T follicular helper cell (primary cell): ENCODE measurements at places on chromosomes 2 and 18.

DNA sequence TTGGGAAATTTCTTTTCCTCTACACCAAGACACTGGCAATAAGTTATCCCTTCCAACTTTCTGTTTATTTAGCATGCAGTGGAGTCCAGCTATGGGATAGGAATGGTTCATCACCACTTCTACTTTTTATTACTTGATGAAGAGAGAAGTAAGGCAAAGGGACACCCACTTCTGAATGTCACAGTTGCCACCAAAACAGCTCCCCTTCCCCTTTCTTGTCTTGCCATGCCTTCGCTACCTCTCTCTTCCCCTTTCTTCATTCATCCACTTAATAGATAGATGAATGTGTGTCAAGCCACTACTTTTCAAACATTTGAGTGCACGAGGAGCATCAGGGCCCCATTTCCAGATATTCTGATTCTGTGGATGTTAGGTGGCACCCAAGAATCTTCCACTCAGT lies 59.6 kb downstream of the KCTD18 start:
- DNase-seq, result no peak

GRCh38 chr18:46433121-46433826 lies 223.7 kb downstream of the LOXHD1 start:
- no peak for DNase-seq

DNA sequence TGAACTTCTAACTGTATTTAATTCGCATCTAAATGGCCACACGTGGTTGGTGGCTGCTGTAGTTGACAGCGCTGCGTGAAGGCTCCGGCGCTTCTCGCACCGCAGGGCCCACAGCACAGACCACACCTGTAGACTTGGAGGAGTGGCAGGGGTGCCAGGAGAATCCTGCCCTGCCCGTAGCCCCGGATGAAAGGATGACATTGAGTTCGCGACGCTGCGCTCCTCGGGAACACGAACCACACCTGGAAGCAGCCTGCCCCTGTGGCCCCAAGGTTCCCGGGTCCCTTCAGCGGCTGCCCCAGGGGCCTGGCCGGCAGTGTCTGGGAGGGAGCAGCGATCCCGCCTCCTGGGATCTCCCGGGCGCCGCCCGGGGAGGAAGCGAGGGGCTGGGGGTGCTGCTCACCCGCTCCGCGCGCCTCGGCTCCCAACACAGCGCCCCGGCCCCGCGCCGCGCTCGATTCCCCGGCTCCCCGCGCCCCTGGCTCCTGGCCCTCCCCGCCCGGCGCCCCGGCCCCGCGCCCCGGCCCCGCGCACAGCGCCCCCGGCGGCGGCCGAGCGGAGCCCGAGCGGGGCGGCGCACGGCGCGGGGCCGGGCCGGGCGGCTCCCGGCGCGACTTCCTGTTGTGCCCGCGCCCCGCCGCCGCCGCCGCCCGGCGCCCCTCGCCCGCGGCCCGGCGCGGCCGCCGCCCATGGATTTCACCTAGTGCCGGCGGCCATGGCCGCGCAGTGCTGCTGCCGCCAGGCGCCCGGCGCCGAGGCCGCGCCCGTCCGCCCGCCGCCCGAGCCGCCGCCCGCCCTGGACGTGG lies at the start of gene RNPEPL1:
TSS of gene RNPEPL1 (plus strand) at position 613 of the 806 bp plus-strand sequence. CDS start at position 716, 103 bp downstream.
- DNase-seq, result peak; percentile 40

- no peak for DNase-seq
These were observed at the start of gene OTOF for GRCh38 chr2:26477911-26478253. OTOF (minus strand) TSS chr2:26478124.

DNA sequence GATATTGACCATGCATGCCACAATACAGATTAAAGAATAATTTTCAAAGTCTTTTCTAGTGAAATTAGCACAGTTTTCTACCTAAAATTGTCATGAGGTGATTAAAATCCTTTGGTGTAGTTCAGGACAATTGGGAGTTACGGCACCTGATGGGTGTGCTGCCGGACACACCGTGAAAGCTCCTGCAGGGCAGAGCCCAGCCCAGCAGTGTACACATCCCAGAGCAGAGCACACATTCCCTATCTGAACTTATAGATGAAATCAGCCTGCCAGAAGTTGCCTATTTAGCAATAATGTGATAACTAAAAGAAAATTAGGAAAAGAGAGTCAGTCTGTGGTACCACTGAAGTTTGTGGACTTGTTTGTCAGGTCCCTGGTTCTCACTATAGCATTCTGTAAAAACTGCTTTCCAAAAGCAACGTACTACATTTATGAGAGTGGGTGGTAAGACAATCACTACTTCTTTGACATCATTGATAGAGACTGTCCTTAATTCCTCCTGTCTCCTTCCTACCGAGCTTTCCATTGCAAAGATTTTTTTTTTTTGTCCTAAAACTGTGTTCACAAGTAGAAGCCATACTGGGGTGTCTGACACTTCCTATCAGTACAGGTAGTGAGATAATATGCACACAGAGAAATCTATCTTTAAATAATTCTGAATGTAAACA lies 3.4 kb downstream of the CYTIP start:
- DNase-seq, result no peak

- DNase-seq, result no peak
These were observed 4.9 kb downstream of the NEMP2 start for GRCh38 chr2:190529486-190530247.

- no peak for DNase-seq
These were observed 238.2 kb downstream of the GCA start for GRCh38 chr2:162581959-162582798.

DNA sequence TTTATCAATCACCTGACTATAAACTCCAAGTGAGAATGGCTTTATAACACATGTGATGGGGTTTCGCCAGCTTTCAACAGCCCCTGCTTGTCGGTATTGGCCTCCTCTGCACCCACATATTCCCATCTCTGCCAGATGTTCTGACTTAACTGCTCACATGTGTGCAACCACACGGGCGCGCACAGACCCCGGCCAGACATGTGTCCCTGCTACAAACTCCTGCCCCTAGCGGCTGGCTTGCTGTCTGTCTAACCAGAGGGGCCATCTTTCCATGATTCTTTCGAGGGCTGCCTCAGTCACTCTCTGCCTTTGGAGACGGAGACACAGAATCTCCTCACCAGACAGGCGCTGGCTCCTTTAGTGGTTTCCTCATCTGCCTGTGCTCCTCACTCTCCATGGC lies 15.3 kb downstream of the STON1 start:
- no peak for DNase-seq

DNA sequence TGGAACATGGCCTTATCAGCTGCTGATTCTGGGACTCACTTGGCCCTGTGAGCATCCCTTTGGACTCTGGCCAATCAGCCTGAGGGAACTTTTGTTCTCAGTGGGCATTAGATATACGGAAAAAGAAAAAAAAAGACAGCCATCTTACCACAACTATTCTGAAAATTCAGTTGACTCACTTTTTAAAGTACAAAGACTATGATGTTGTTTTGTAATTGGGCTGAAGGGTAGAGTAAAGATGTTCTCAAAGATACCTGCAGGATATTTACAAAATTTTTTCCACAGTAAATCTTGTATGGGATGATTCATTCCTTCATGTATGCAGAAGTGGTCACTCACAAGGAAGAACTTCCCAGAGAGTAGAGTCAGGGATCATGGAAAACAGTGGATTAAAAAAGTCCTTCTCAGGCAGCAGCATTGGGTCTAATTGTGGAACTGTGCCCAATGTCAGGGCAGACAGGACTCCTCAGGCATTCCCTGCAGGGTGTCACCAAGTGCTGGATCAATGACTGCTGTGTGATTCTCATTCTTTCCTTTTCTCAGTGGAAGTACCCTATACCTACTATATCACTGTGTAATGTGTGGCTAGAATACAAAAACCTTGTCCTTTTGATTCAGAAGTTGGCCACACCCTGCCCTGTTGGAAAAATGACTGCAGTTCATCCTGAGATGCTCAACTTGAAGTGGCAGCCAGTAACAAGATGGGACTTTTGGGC lies 35.4 kb downstream of the SULT1C4 start:
- no peak for DNase-seq

DNA sequence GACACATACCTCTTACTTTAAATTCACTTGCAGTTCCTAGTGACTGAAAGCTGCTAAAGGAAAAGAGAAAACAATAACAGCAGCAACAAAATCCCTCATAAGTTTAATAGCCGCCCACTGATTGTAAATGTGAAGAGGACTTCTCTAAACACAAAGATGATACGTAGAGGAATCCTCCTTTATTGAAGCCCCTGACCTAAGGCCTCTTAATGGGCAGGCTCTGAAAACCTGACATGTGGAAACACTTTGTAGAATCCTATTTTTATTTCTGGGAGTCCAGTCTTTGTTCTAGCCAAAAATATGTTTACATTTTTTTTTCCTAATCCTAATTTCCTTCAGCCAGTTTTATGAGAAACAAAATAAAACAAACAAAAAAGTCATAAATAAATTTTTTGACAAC lies 1277.7 kb upstream of the CELF4 start:
- no peak for DNase-seq

DNA sequence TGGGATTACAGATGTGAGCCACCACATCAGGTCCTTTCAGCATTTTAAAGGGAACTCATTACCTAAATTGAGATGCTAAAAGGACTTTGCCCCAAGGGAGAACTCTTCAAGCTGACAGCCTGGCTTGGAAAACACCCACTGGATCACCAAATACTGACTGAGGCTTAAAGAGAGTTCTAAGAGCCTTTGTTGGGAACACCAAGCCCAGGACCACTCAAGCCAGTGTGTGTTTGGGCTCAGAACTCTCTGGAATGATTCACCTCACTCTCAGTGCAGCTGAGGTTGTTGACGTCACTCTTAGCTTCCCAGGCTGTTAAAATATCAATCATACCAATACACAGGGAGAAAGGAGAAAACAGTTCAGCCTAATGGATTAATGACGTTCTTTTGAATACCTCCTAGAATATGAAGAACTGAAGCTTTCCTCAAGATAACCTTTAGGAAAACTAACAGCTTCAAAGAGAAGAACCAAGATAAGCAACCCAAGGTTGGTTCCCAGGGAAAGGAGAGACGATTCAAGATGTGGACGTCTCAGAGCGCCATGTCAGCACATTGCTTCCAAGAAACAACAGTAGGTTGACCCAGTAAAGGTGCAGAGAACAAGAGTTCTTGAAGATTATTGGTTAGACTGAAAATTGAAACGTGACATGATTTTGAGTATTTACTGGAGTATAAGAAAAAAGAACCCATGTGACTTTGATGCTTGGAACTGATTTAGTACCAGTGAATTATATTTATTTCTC lies 48.0 kb upstream of the MGAT4A start:
- no peak for DNase-seq

DNA sequence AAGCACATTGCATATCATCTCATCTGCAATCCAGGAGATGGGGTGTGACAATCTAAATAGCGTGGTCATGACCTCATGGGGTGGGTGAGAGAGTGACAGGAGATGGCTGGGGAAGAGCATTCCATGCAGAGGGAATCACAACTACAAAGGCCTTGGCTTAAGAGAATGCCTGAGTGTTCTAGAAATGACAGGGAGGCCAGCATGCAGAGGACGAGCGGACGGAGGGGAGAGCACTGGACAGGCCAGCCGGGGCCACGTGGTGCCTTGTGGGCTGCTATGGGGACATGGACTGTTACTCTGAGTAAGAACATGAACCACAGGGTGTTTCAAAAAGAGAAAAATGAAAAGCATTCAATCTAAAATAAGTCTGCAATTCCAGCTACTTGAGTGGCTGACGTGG lies 117.9 kb upstream of the ODC1 start:
- DNase-seq, result no peak

DNA sequence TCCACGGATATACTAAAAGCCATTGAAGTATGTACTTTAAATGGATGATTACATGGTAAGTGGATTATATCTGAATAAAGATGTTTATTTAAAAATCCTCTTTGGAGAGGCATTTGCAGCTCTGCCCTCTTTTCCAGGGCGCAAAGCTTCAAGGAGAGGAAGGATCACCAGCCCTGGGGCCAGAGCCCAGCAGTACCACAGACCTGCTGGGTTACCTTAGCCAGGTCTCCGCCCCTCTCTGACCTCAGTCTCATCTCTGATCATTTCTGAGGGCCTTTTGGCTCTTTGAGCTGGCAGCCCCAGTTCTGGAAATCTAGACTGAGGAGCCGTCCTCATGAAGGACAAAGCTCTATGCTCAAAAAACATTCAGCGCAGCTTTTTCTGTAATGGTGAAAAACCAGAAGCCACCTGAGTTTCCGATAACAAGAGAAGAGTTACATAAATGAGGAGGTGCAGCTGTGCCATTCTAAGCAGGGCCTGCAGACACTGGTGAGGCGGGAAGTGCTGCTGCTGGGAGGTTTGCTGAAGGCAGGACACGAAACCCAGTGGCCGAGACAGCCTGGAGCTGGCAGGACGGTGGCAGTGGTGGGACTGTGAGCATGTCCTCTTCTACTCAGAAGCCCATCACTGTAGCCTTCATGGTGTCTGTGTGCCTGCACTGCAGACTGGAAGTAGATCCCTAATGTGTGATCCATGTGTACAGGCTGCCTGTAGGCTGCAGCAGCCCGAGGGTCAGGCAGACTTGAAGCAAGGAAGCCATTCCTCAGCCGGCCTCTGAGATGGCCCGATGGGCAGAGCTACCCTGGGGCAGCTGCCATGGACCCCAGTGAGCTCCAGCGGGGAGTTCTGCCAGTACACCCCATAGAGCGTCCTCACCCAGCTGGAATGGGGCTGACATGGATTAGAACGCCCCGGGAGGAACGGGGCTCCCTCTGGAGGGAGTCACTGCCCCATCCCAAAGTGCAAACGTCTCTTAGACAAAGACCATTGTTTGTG lies 27.7 kb downstream of the ADRA2B start:
- DNase-seq, result no peak

DNA sequence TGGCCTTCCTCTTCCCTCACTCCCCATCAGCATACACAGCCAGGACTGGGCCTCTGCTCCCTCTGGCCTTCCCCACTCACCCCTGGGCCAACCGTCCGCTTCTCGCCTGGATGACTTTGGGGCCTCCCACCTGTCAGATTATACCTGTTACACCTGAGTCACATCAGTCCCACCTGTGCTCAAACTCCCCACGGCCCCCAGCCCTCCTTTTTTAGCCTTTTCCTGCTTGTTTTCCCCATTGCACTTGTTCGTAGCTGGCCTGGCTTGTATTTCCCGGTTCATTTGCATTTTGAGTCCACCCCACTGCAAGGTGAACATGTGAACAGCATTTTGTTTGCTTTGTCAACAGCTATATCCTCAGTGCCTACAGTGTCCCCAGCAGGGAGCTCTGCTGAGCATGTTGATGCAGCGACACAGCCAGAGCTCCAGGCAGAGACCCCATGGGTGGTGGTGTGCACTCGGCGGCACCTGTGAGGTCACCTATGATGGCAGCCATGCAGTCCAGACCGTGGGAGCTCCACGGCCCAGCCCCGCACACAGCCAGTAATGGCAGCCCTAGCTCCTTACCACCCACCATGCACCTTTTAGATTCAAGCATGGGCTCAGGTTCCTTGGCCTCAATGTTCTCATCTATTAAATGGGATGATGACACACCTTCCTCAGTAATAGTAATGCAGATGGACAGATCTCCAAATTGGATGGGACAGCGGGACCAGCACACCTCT lies 276.4 kb upstream of the HS6ST1 start:
- no peak for DNase-seq

- DNase-seq, result no peak
These were observed 79.5 kb upstream of the OTOF start for GRCh38 chr2:26557244-26557925.
